GM04503 (cell line): ENCODE measurements at places on chromosomes 6 and 20.

GRCh38 chr6:157034436-157035230, 257.5 kb downstream of the ARID1B start:
- no peak for DNase-seq

DNA sequence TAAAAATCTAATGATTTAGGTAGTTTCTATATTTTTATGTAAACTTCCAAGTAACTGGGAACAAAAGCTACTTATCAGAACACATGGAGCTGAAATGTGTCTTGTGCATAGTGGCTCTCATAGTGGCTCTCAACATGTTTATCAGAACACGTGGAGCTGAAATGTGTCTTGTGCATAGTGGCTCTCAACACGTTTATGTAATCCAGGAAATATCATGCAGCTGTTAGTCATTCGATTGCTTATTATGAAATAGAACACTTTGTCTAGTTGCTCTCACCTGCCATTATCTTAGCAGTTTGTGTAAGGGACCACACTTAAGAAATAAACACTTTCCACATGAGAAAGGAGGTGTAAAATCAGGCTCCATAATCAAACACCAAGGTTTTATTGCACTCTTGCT, 119.2 kb upstream of the ASCC3 start:
- no peak for DNase-seq

DNA sequence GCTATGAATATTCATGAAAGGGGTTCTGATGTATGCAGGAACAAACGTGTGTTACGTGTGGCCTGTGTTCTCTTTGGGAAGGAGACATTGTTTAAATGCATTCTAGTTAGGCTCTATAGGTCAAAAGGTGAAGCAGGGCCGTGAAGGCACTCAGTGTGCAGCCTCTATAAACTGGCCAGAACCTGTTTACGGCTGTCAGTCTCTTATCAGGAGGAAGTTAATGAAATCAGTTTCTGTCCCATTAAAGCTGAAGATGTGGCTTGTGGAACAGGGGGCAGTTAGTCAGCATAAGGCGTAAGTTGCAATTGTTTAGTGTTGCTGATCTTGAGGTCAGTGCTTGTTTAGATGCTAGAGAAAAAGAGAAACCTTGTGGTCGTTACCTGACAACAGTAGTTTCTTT, 111.5 kb upstream of the KCNG1 start:
- no peak for DNase-seq

- no peak for DNase-seq
Measured at GRCh38 chr6:143322386-143322785, 128.1 kb downstream of the ADAT2 start.

DNA sequence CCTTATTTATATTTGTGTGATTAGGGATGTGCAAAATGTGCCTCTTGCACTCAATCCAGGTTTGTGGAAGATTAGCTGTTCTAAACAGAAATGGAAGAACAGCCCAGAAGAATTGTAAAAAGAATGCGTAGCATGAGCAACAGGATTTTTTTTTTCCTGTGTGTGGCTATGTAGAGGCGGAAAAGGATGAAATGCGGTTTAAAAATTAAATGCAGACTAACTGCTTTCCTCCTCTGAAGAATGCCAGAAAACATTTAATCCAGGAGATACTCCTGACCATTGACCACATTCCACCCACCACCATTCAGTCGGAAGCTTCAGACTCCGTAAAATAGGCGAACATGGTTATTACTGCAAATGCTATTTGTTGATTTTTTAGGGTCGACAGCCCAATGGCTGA, 83.4 kb downstream of the BMP6 start:
- DNase-seq: no peak

- DNase-seq: no peak
Measured at GRCh38 chr6:89464295-89464694, 31.3 kb downstream of the ANKRD6 start.

DNA sequence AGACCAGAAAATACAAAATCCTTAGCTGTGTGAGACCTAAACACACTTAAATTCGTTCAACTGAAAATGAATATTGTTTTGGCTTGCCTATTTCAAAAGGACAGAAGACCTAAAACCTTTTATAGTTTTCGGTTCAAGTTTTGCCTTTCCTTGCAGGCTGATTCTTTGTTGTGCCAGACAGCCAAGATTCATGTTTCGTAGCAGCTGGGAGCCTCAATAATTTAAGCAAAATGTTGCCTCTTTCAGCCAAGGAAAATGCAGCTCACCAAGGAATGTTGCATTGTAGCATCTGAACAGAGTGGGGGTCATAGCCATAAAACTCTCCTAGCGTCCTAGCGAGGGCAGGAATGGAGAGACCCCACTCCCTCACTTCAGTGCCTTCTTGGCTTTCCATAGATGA, 92.3 kb upstream of the INSM1 start:
- DNase-seq: no peak

DNA sequence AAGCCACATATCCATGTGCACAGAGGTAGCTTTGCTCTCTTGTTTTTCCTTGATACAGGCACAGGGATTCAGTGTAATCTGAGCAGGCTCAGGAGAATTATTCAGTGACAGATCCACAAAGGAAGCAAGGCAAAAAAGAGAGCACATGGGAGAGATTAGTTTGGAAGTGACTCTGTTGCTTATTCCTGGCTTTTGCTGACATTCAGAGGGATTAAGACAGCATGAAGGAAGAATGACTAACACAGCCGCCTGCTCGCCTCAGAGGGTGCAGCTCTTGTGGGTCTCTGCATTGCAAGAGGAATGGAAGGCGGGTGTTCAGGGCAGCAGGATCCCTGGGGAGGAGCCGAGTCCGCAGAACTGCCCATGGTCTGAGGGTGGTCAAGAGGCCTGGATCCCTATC, 203.4 kb upstream of the KCNQ5 start:
- DNase-seq: peak; percentile 85

DNA sequence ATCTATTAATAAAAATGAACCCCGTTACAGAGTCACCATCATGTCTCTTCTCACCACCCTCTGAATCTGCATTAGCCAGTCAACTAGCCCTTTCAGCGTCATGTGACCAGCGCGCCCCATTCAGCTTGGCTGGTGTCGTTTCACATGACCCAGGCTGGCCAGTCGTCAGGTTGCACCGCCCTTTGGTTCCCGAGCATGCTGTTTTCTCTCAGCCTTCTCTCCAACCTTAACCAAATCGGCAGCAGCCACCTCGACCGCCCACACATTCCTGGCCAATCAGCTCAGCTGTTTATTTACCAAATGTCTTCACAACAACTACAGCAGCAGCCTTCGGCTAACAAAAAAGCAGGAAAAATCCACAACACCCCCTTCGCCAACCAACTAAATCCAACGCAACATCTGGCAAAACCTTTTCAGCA, 5.6 kb downstream of the SRSF3 start:
- no peak for DNase-seq

GRCh38 chr6:84333842-84334241, 106.4 kb upstream of the CEP162 start:
- no peak for DNase-seq

GRCh38 chr20:32706486-32706885, 32.7 kb upstream of the C20orf203 start:
- no peak for DNase-seq

- no peak for DNase-seq
Measured at GRCh38 chr6:104477569-104477968, 382.1 kb downstream of the HACE1 start.

- no peak for DNase-seq
Measured at GRCh38 chr20:19025430-19026120, 186.9 kb upstream of the SLC24A3 start.

DNA sequence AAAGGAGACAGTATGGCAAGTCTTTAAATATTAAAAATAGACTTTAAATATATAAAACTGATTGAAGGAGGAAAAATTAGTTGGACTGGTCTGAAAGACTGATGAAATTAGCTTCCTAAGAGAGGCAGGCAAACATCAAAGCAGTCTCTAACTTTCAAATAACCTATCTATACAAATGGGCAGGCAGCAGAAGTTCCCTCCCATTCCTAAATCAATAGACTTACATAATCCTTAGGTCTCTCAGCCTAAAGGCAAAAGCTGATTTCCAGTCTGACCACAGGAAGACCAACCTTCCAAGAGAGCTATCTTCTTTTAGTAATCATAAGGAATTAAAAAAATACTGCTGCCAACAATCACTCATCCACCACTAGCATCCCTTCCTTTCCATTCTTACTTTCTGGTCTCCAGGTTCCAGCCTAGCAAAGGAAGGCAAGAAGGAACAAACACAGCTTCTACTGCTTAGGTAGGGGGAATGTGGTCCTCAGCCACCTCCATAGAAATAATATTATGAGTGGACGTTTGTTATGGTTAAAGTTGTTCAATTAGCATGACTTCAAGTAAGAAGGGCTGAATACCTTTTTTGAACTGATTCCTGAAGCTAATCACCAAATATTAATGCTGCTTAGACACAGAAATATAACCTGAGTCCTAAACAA, 44.1 kb downstream of the SESN1 start:
- DNase-seq: no peak

GRCh38 chr20:42634156-42634555, 555.5 kb downstream of the PTPRT start:
- no peak for DNase-seq

DNA sequence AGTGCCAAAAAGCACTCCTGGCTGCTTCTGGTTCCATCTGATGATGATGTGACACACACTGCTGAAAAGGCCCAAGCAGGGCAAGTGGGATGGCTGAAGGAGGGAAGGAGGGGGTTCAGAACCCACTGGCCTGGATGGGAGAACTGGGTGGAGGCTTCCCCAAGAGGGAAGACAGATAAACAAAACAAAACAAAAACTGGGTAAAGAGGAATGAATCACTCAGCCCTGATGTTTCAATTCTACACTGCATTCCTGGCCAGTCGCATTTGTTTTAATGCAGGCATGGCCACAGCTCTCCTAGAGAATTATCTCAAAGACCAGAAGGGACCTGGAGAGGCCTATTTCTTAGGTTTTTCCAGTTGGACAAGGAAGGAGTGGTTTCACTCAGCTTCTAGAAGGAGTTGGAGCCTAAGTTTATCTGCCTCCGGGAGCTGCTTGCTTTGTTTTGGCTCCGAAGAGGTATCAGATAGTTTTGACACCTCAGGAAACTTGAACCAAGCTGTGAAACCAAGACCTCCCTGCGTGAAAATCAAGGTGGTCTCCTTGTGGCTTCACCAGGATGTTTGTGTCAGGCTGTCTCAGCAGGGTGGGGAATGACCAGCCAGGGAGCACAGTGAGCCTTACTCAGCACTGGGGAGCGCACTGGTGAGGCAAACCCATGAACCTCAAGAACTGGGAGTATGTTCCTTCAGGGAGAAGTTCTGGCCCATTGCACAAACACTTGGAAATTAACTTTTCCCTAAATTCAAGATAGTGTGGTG, 16.1 kb downstream of the TTPAL start:
- peak; percentile 65 for DNase-seq

DNA sequence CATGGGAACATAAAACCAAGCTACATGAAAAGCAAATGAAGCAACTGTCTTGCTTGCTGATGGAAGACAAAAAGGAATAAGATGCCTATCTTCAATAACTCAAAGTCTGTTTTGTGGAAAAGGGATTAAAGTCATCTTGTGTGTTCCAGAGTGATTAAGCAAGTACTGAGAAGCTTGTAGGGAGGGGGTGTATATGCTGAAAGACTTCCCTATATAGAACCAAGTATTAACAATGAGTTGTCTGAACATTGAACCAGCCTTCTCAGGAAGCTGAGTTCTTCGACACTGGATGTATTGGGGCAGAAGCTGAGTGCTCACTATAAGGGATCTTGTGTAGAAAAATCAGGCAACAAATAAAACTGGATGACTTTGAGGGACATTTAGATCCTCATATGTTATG, 451.8 kb downstream of the CD83 start:
- DNase-seq: no peak

GRCh38 chr20:9110916-9111432, 42.1 kb downstream of the PLCB4 start:
- no peak for DNase-seq

GRCh38 chr20:57594092-57594951, 25.9 kb downstream of the ZBP1 start:
- no peak for DNase-seq

DNA sequence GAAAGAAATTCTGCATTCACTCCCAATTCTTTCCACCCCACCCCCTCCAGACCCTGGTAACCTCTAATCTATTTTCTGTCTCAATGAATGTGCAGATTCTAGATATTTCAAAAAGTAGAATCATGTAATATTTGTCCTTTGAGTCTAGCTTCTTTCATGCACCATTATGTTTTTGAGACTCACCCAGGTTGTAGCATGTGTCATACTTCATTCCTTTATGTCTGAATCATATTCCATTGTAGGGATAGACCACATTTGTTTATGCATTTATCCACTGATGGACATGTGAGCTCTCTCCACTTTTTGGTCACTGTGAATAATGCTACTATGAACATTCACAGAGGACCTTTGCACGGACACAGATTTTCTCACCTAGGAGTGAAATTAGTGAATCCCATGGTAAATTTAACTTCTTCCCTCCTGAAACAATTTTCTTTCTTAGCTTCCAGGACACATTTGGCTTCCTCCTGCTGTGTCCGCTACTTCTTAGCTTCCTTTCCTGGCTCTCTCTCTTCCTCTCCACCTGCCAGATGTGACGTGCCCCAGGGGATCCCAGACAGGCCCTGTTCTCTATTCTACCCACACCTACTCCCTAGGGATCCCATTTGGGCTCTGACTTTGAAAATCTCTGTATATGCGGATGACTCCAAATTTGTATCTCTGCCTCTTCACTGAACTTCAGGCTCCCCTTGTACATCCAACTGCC, 24.1 kb upstream of the ARFGEF2 start:
- peak; percentile 78 for DNase-seq

GRCh38 chr6:142926494-142927270, 18.3 kb downstream of the HIVEP2 start:
- DNase-seq: no peak

DNA sequence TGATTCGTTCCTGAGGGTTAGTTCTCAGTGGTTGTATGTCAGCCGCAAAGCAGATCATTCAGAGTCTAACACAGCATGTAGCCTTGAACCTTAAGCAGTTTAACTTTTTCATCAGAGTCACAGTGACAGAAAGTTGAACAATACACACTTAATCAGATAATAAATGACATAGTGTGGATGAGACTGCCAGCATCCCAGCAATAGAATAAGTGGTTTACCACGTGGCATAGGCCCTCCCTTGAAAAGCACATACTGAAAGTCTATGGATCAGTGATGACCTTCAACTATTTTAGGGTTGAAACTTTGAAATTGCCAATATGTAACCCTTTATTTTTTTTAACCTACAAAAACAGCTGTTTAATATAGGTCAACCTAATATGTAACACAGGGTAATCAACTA, 265.3 kb downstream of the ARHGAP18 start:
- no peak for DNase-seq

GRCh38 chr6:14316651-14317386, 199.2 kb downstream of the CD83 start:
- DNase-seq: no peak

GRCh38 chr6:135358985-135359384, 138.6 kb downstream of the AHI1 start:
- peak; percentile 21 for DNase-seq

- no peak for DNase-seq
Measured at GRCh38 chr20:59145924-59146779, 17.5 kb upstream of the ZNF831 start.

GRCh38 chr6:11294228-11294627, 61.8 kb upstream of the NEDD9 start:
- no peak for DNase-seq

DNA sequence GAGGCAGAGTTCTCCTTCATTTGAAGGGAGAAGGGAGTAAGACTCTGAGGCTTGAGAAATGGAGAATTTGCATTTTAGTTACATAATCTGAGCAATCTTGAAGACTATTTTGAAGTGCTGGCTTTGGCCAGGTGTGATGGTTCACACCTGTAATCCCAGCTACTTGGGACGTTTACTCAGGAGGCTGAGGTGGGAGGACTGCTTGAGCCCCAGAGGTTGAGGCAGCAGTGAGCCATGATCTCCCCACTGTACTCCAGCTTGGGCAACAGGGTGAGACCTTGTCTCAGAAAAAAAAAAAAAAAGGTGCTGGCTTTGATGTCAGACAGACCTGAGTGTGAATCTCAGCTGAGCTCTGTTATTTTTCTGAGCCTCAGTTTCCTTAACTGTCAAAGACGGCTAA, 12.4 kb upstream of the ARMC12 start:
- no peak for DNase-seq
